ENCODE measurements at places on chromosomes 2 and 18.

DNA sequence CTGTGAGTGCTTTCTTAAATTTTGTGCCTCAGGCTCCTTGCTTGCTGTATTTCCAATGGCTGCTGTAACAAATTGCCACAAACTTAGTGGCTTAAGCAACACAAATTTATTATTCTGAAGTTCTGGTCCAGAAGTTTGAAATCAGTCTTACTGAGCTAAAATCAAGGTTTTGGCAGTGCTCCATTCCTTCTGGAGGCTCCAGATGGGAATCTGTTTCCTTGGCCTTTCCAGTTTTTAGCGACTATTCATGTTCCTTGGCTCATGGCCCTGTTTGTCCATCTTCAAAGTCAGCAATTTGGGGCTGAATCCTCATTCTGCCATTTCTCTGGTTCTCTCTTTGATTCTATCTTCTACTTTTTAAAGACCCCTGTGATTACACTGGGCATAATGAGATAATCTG, 31.8 kb downstream of the STRADB start:
- DNase-seq = no peak

DNA sequence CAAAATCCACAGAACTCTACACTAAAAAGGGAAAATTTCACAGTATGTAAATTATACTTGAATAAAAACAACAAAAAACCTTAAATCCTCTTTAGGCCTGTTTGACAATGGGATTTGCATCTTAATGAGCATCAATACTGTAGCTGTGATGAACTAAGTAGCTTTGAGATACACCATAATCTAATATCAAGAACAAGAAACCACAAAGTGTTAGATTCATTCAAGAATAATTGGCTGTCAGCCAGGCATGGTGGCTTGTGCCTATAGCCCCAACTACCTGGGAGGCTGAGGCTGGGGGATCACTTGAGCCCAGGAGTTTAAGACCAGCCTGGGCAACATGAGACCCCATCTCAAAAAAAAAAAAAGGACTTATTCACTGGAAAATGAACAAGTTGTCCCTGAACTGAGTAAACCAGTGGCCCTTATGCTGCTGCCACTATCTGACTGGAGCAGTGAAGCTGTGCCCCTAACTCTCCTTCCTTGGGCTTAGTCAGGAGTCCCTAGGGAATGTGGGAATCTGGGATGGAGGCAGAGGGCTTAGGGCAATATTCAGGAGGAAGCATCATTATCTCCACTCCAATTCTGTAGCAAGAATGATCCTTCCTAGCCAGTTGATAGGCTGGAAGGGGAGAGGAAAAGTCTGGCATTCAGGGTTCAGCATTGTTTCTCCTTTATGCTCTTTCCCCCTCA, 88.5 kb downstream of the PRKCE start:
- DNase-seq = no peak

DNA sequence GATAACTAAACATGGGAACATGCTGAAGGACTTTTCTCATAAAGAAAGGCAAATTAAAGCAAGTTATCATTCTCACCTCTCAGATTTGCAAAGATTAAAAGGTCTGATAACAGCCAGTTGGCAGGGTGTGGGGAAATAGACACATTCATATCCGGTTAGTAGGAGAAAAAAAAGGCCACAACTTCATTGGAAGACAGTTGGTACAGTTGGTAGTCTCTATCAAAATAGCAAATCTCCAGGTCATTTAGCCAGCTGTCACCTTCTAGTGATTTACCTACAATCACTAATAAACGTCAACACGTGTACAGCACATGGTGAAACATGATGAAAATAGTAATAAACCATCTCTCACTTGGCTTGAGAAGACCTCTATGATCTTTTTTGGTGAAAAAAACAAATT, 16.6 kb downstream of the INPP5D start:
- peak; percentile 39 for DNase-seq

DNA sequence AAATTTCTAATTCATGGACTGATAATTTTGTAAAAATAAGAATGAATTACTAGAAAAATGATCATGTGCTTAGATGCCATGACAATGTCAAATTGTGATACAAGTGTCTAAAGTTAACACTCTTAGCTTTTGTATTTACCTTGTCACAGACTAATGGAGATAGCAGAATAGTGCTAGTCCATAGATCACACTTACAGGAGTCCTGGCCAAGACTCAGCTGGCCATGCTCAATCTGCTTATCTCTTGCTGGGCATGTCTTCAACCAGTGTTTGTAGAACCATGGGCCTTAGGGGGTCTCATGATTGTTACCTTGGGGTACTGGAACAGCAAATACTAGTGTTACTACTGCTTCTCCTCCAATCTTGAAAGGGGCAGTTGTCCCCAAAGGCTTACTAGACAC, 44.0 kb downstream of the TET3 start:
- DNase-seq = no peak

GRCh38 chr2:169221745-169222369, 140.5 kb downstream of the LRP2 start:
- DNase-seq = peak; percentile 43

DNA sequence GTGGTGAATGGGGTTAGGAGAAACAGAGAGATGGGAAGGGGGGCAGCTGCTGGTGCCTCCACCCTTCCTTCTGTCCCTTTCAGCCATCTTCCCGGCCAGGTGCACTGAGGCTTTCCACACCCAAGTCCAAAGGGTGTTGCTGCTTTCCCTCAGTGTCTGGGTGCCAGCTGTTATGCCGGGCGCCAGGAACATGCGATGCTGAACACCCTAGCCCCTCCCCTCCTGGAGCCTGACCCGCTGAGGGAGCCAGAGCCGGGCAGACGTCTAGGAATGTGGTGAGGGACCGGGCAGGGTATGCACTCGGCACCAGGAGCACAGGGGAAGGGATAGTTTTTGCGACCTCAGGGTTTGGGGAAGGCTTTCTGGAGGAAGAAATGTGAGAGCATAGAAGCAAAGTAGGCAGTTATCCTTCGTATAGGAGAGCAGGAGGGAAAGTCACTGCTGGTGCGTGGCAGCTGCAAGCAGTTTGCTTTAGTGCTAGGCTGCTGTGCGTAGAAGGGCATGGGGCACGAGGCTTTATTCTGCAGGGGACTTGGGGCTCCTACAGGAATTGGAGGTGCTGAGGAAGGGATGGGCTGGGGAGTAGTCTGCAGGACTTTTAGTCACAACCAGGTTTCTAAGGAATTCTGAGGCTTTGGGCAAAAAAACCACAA, 147.7 kb downstream of the TSN start:
- DNase-seq = no peak

GRCh38 chr2:37366773-37367172, 22.3 kb downstream of the QPCT start:
- DNase-seq = no peak

DNA sequence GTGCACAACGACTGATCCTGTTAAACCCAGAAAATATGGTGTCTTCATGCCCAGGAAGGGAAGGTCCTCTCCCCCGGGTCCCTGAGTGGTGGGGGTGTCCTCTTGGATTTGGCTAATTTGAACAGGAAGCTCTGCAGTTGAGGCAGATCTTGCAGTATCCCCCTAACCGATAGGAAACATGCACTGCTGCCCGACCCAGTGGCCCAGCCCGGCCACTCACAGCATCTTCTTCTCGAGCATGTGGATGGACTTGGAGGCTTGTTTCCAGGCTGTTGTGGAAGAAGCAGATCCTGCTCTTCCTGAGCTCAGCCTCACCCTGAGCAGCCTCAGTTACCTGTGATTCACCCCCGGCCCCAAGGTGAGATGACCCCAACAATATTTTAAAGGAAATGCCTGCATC, 46.4 kb upstream of the ASB1 start:
- DNase-seq = no peak

GRCh38 chr2:26727641-26728561, 35.4 kb downstream of the KCNK3 start:
- no peak for DNase-seq

GRCh38 chr2:238061315-238062202, 758 bp downstream of the SCLY start:
- peak; percentile 34 for DNase-seq

DNA sequence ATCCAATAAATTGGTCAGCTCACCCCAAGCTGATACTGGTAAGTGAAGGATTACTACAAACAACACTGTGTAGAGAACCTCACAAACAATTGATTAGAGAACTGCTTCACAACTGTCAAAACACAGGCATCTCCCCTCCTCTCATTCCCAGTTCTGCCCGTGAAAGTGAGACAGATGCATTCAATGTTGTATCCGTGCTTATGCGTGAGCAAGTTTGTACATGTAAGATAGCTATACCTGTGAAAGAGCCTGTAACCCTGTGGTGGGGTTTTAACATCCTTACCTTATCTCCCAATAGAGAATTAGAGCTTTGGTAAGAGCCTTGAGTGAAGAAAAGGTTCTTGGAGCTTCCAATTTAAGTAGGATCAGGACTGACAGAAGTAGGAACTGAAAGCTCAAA, 9.1 kb downstream of the MARCHF4 start:
- DNase-seq = no peak

DNA sequence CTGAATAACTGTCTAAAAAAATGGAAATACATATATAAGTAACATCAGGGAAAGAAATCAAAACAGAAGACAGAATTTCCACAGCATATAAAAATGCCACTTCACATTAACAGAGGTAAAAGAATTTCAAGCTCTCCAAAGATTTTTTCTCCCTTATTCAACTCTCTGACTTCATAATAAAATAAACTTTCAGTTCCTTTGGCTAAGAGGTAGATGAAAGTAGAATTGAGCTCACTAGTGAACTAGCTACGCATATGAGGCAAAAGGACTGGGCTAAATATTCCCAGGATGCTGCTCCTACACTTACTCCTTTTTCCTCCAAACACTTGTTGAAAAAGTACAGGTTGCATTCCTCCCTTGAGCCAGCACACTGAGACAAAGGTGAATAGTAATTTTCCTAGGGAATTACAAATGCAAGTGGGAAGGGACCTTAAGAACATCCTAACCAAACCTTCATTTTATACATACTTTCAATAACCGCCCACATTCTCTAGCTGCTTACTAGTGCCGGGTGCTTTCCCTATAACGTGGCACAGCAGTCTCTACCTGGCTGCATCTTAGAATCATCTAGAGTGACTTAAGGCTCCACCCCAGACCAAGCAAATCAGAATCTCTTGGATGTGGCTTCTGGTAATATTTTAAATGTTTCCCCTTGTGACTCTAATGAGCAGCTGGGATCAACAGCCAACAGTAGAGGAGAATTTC, 136.6 kb downstream of the MTCL1 start:
- DNase-seq = no peak

- DNase-seq = no peak
Measured at GRCh38 chr2:147297820-147298219, 547.0 kb upstream of the ACVR2A start.

DNA sequence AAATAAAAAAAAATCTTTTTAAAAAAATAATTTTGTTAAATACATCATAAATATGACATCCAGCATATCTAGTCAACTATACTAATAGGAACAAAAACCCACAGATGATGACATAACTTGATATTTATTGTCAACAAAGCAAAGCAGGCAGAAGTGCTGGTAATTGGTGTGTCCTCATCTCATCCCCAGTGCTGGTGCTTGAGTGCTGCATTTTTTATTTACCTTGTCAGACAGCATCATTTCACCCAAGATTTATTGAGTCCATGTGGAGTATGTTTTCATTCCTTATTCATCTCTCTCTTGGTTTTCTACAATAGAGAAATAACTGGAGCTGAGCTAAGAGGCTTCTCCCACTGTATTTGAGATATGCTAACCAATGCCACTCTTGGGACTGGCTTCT, 191.6 kb upstream of the SLC14A2 start:
- no peak for DNase-seq

GRCh38 chr2:233461481-233461891, 105.1 kb downstream of the USP40 start:
- DNase-seq = no peak

GRCh38 chr2:55093381-55093780, 43.1 kb upstream of the RTN4 start:
- no peak for DNase-seq

DNA sequence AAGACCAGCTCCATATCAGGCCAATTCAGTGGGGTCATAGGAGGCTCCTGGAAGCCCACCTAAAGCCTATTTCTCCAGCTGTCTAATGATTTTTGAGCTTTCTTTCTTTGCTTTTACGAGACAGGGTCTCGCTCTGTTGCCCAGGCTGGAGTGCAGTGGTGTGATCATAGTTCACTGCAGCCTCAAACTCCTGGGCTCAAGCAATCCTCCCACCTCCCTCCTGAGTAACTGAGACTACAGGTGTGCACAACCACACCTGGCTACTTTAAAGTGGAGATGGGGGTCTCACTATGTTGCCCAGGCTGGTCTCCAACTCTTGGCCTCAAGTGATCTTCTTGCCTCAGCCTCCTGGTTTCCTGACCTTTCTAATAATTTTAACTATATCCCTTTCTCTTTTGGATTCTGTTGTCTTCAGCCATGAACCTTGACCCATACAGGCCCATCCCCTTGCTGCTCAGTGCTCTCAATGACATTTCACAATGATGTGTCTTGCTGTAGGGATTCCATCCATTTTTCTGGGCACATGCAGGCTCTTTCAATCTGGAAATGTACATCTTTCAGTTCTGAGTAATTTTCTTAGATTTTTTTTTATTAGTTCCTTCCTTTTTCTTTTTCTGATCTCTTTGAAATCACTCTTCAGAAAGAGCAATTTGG, 29.7 kb downstream of the GNLY start:
- no peak for DNase-seq

DNA sequence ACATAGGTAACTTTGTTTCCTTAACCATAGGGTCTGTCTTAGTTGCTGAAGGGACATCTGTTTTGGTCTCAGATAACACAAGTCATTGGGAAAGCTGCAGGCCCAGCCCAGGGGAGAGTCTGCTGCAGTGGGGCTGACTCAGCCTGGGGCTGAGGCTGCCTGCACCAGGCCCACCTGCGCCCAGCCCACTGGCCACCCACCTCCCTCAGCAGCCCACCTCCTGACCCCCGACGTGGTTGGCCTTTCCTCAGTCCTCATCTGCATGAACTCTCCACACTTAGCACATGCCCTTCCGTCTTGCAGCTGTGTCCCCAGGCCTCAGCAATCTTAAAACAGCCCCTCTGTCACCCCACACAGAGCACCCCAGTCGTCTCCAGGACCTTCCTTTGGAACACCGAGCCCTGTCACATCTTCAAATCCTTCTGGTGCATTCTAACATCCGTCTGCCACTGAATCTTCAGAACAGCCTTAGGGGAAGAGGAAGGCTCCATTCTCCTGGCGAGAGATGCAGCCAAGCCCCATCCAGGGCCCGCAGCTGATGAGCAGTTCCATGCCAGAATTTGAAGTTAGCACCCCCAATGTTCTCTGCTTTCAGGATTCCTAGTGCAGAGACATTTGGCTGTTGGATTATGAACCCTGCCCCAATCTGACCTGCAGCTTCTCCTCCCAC, 231.4 kb downstream of the SEPTIN10 start:
- DNase-seq = no peak

DNA sequence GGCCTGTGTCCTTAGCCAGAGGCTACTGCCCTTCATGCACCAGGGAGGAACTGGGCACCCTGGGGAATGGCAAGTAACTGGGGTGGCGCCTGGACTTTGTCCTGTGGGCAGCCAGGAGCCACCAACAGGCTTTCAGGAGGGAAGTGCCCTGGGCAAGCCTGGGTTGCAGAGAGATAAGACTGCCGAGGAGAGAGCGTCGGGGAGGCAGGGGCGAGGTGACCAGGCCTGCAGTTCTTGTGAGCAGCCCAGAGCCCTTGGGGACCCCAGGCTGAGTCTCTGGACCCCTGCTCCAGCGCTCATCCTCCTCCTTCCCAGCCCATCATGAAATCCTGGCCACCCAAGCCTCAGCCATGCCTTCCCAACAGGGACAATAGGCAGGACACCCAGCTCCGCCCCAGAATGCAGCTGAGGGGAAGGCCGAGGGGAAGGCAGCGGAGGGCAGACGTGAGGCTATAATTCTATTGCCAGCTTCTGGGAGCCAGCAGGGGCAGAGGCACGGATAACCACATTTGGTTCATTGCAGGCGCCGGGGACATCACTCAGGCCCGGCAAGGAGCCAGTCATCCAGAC, 25.1 kb downstream of the ADRA2B start:
- no peak for DNase-seq
